Activated naive CD4-positive, alpha-beta T cell treated with anti-CD3 and anti-CD28 coated beads, Interleukin-2, amount 10 ng/mL, durations not matched to agents 5 hours and 36 hours (primary cell): ENCODE measurements at places on chromosomes 16 and 17. TPM values are rescaled to one million over a fixed set of nuclear protein-coding genes. Genes with fewer than 3 reads are reported as not detected.

Gene TM4SF5
- not detected for total RNA-seq

Gene ABCA9
- total RNA-seq: not detected

Gene RGS11
- total RNA-seq: not detected

Gene CLEC18B
- 0.60 TPM for total RNA-seq

Gene CLDN9
- 0.30 TPM for total RNA-seq

Gene RAB26
- not detected for total RNA-seq

Gene KRTAP3-1
- total RNA-seq: not detected

Gene KCTD2
- 19.0 TPM for total RNA-seq

Gene KRT36
- not detected for total RNA-seq

Gene ZSCAN10
- 0.28 TPM for total RNA-seq

Gene WFDC1
- total RNA-seq: 0.40 TPM

Gene CCT6B
- 1.5 TPM for total RNA-seq
